Retina (tissue), 1 donor: ENCODE measurements at places on chromosomes 7 and 10.

DNA sequence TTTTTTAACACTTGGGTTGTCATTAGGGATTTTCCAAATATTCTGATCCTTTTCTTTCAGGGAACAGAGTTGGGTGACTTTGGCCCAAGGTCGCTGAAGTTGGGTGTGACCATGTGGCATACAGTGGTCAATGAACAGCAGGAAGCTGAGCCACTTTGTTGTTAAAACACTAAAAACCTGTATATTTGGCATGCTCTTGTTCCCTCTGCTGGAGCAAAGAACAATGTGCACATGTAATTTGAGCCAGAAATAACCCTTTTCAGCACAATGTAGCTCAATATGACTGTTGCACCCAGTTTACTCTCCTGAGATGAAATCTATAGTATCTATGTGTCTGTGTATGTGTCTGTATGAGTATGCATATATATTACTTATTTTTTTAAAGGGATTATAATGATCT, 74.9 kb downstream of the ADCYAP1R1 start:
- no peak for DNase-seq

DNA sequence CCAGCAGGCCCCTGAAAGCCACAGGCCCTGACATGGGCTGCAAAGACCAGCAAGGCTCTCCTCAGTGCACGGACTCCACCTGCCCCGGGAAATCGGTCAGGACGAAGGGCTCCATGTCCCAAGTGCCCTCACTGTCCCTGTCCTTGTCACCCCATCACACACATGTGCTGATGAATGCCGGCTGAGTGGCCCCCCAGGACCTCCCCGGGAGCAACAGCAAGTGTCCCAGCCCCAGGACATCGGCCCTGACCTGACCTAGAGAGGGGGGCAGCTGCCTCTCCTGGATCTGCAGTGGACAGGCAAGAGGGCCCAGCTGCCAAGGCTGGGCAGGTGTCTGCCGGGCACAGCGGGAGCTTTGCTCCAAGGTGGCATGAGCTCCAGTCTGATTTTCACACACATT, 49.8 kb downstream of the STK32C start:
- DNase-seq, result no peak

- peak; percentile 23 for DNase-seq
These were observed 76.4 kb upstream of the FEZF1 start for GRCh38 chr7:122380992-122381391.

GRCh38 chr10:129730993-129731325, 233.1 kb downstream of the EBF3 start:
- no peak for DNase-seq

DNA sequence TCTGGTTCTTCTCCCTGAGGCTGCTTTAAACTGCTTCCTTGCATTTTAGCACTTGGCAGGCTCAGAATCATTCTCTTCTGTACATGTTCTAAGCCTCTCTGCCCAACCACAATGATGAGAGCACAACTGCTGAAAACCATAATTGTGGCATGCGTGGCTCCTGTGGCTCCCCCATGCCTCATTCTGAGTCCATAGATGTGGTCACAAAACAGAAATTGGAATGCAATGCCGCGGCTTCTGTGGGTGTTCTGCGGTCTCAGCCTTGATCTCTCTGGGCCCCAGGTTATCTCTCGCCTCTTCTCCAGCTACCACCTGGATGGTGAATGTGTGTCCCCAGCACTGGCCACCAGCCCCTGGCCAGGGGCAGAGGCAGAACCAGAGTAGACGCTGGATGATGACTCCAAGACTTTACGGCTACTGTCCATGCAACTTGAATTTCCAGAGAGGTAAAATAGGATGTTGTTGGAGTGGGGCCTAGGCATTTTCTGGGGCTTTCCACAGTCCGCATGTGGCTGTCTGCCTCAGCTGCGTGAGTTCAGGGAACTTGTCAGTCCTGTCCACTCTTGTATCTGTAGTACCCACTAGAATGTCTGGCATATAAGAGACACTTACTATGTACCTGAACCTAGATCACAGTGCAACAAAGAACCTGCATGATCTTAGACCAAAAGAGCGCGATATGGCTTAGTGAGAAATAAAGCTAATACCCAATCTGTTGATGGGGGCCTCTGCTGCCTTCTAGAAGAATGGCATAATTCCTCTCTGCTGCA, 52.4 kb upstream of the ADRB1 start:
- DNase-seq, result no peak

GRCh38 chr10:13056456-13057077, 43.4 kb upstream of the OPTN start:
- no peak for DNase-seq

DNA sequence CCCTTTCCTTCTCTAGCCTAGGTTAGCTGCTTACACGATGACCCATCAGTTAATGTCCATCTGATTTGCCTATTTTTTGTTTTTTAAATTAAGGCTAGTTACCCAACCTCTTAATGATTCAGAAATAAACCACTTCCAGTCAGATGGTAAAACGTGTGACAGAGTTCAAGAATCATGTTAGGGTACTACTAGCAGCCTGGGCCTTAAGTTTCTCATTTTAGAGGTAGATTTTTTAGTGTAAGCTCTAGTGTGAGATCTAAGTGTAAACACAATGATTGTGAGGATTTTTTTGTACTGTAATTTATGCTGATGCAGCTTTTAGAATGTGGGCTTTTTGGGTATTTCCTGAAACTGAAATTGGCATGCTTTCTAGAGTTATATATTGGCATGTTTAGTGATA, 130.0 kb downstream of the CDK14 start:
- no peak for DNase-seq

DNA sequence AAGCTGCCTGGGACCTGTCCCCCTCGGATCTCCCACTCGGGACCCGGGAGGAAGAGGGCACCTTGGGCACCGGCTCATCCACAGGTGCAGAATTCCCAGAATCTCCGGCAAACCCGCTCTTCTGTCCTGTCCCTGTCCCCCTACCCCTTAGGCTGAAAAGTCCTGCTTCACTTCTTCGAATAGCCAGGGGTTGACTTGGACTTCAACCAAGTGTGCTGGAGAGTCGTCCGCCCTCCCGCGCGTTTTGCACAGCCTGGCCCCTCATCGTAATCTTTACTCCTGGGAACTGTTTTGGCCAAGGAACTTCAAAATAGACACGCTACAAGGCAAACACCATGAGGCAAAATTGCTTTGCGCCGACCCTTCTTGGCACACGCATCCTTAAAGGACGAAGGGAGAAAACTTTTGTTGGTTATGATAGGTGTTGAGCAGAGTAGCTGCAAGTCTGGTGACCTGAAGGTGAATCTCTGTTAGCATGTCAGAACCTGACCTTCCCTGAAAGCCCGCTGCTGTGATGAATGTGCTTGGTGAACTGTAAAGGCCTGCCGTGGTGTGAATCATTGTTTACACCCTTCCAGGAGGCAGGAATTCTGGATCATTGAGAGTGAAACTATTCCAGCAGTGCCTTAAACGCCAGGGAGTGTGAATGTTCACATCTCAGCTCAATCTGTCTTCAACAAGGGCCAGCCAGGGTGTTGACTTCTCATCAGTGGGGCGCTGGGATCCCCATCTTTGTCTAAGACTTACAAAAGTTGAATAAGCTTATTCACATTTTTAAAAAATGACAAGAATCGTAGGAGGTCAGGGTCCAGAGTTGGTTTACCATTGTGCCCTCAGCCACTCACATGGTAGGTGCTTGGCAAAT, 589 bp upstream of the RAPGEF5 start:
- DNase-seq, result peak; percentile 48

GRCh38 chr10:34102237-34102673, 712.8 kb downstream of the PARD3 start:
- no peak for DNase-seq

- DNase-seq, result peak; percentile 63
These were observed 1.6 kb upstream of the NKX2-3 start for GRCh38 chr10:99531026-99531695.

GRCh38 chr7:128389085-128389617, 20.6 kb downstream of the IMPDH1 start:
- no peak for DNase-seq

GRCh38 chr10:125080984-125081383, 79.4 kb downstream of the CTBP2 start:
- no peak for DNase-seq

GRCh38 chr10:123600177-123600576, 66.0 kb upstream of the GPR26 start:
- no peak for DNase-seq

DNA sequence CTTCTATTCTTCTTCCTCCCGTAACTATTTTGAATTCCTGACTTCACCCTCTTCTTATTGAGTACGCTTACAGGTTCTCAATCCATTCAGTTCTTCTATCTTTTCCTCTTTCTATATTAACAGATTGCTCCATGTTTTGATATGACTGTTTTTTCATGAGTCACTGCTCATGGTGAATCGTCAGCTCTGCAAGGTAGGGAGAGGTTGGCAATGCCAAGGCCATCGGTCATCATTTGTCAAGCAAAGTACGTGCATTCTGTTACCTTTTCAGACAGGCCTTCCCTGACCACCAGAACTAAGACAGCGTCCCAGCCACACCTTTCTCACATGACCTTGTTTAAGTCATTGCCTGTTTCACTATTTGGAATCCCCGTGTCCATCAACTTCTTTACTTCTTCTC, 1001.9 kb upstream of the SORCS1 start:
- no peak for DNase-seq

GRCh38 chr7:91876391-91877133, 3.9 kb downstream of the MTERF1 start:
- DNase-seq, result no peak

DNA sequence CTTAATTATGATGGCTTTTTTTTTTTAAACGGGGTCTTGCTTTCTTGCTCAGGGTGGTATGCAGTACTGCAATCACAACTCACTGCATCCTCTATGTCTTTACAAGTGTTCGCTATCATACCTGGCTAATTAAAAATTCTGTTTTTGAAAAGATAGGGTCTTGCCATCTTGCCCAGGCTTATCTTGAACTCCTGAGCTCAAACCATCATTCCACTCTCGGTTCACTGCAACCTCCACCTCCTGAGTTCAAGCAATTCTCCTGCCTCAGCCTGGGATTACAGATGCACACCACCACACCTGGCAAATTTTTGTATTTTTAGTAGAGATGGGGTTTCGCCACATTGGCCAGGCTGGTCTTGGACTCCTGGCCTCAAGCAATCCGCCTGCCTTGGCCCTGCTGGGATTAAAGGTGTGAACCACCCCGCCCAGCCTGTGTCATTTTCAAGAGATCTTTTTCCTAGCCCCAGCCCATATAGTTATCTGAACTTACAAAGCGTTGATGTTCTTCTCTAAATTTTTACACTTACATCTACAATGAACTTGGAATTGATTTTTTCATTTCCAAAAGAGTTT, 6.0 kb downstream of the HNRNPF start:
- DNase-seq, result no peak

GRCh38 chr7:18831419-18831818, 286.0 kb downstream of the TWIST1 start:
- no peak for DNase-seq

- DNase-seq, result no peak
These were observed 304.4 kb upstream of the LYZL1 start for GRCh38 chr10:28984431-28984830.

GRCh38 chr10:43083764-43084163, 6.9 kb downstream of the RET start:
- no peak for DNase-seq

- DNase-seq, result no peak
These were observed 24.9 kb upstream of the PFKFB3 start for GRCh38 chr10:6177880-6178281.

DNA sequence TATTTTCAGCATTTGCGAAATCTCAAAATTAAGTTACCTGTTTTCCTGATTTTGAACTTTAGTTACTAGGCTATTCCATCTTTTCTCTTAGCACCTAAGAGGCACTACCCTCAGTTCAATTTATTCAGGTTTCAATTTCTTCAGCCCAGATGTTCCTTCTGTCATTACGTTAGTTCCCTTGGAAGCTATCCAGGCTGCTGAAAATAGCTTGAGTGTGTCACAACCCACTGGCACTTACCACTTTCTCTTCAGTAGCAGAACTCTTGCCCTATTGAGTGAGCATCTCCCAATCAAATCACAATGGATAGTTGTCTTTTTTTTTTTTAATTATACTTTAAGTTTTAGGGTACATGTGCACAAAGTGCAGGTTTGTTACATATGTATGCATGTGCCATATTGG, 332.7 kb upstream of the LRGUK start:
- DNase-seq, result no peak

DNA sequence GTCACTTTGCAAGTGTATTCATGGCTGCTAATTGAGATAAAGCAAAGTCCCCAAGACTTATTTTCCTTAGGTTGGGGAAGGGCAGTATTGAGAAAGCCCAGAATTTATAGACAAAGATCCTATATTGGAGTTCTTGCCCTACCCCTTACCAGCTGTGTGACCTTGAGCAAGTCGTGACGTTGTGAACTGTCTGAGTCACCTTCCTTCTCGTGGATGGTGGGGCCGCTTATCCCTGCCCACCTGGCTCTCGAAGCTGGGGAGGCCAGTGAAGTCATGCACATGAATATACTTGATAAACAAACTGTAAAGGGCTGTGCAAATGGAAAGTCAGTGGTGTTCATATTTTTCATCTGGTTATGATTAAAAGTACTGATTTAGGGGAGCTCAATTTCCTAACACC, 127.4 kb downstream of the TACC2 start:
- no peak for DNase-seq

DNA sequence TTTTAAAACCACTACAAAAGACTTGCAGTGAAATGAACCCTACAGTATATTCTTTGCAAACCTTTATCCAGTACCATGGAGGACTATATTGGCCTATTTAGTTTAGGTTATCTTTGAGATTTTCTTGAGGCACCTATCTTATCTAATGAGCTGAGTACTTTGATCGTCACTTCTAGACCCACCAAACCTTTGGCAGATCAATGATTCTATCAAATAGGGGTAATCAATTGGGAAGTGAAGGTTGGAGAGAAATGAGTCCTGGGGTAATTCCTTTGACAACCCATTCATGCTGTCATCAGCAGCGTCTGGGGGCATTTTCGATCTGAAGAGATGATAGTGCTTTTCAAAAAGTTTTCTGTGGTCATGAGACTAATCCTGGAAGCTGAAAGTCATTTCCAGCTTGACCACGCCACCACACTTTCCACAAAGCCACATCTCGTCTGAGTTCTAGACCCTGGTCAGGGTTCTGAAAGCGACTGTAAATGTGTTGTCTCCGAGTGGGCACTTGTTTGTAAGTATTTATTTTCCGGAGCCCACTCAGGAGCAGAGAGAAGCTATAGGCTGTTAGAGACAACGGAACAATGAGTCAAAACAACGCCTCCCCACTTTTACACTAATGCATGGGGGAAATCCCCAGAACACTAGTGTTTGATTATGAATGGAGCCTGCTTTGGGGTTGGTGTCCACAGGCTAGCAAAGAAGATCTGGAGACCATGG, 4.8 kb downstream of the EGR2 start:
- no peak for DNase-seq

- DNase-seq, result no peak
These were observed 68.8 kb downstream of the NRP1 start for GRCh38 chr10:33265621-33266020.
